CD4-positive, alpha-beta T cell (primary cell): ENCODE measurements at places on chromosomes 4 and X. TPM values are rescaled to one million over a fixed set of nuclear protein-coding genes. Genes with fewer than 3 reads are reported as not detected.

DNA sequence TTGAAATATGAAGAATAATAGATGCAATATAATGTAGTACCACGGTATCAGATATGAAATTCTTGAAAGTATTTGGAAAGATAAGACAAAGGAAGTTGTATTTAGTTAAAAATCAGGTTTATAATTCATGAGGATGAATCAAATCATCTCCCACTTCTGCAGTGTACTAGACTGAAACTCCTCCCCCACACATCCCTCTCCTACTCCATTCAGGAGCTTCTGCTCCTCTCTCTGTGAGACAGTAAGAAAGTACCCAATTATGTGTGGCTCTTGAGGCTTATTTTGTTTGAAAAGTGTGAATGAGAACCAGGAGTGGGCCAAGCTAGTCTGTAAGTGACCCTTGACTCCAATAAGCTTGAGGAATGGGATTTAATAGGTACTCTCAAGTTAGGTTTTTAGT, 9.5 kb downstream of the SLAIN2 start:
- no peak overlapping the region for H3K27ac ChIP-seq
- H3K36me3 ChIP-seq = no peaks in the 10 kb centered on the region
- no peak overlapping the region for H3K4me3 ChIP-seq
- no peaks in the 10 kb centered on the region for H3K27me3 ChIP-seq
- no peak for DNase-seq

DNA sequence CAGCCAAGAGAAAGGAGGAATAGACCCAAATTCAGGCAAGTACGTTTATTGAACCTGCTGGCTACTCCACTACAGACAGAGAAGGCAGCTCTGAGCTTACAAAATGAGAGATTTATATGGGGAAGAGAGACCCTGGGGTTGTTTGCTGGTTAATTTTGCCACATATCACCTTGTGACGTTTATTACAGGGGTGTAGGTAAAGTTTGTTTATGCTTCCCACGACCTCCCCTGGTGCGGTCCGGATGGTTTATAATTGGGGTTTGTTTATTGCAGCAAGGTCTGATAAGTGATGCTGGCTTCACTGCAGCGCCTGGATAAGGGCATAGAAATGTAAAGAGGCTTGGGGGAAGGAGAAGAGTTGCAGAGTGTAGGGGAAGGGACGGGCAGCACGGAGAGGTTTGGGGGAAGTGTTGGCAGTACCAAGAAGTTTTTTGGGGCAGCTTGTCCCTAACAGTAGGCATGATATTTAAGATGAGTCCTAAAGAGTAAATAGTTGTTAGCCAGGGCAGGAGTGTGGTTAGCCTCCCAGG, 12.6 kb downstream of the BEX1 start:
- DNase-seq = no peak
- H3K27me3 ChIP-seq = peaks cover 5% of the 10 kb centered on the region
- no peak overlapping the region for H3K4me3 ChIP-seq
- H3K4me1 ChIP-seq = no peaks in the 10 kb centered on the region
- H3K36me3 ChIP-seq = no peaks in the 10 kb centered on the region

GRCh38 chr4:45795135-45795534, 328.7 kb downstream of the GABRG1 start:
- DNase-seq = no peak
- H3K27ac ChIP-seq = no peak overlapping the region
- H3K4me1 ChIP-seq = no peaks in the 10 kb centered on the region

Gene FHIP1A
- total RNA-seq = 3.2 TPM

DNA sequence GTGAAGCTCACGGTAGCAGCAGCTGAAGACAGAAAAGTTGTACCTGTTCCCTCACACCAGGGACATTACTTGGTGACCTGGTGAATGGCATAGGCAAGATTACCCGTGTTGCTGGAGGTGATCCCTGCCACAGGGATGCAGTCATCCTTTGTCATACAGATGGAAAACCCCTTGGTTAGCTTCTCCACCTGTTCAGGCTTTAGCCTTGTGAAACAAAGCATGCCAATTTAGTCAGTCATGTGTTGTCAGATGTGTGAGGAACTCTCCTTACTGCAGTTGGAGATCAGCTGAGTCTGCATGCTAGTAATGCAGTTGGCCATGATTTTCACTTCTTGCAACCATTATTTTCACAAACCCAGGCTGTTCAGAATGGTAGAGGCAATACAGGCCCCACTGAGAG, 41.0 kb downstream of the AMELX start:
- no peak for DNase-seq
- no peak overlapping the region for H3K4me3 ChIP-seq
- H3K27ac ChIP-seq = no peak overlapping the region

Gene POU3F4
- total RNA-seq = not detected

- no peaks in the 10 kb centered on the region for H3K36me3 ChIP-seq
- no peak overlapping the region for H3K27ac ChIP-seq
- DNase-seq = no peak
- no peak overlapping the region for H3K4me3 ChIP-seq
- H3K4me1 ChIP-seq = no peaks in the 10 kb centered on the region
These were observed 9.2 kb upstream of the MAML3 start for GRCh38 chr4:140163029-140163810.

Gene SPANXA1
- not detected for total RNA-seq

GRCh38 chrX:26848511-26848910, 614.6 kb downstream of the PPP4R3C start:
- H3K27ac ChIP-seq = no peak overlapping the region
- H3K4me3 ChIP-seq = no peak overlapping the region
- H3K36me3 ChIP-seq = no peaks in the 10 kb centered on the region
- no peak for DNase-seq

- H3K4me3 ChIP-seq = peak overlapping the region; percentile 70
- H3K36me3 ChIP-seq = no peaks in the 10 kb centered on the region
- DNase-seq = no peak
- peaks cover 11% of the 10 kb centered on the region for H3K4me1 ChIP-seq
These were observed 811 bp downstream of the SRD5A3 start for GRCh38 chr4:55346851-55347255.

- DNase-seq = no peak
- no peaks in the 10 kb centered on the region for H3K27me3 ChIP-seq
- H3K27ac ChIP-seq = no peak overlapping the region
- H3K4me1 ChIP-seq = no peaks in the 10 kb centered on the region
- H3K36me3 ChIP-seq = no peaks in the 10 kb centered on the region
These were observed 129.7 kb upstream of the EDNRA start for GRCh38 chr4:147351083-147351787.

GRCh38 chr4:70306076-70306475, 28.7 kb upstream of the CABS1 start:
- no peaks in the 10 kb centered on the region for H3K27me3 ChIP-seq
- H3K36me3 ChIP-seq = no peaks in the 10 kb centered on the region
- no peaks in the 10 kb centered on the region for H3K4me1 ChIP-seq
- H3K27ac ChIP-seq = no peak overlapping the region
- H3K4me3 ChIP-seq = no peak overlapping the region

Gene C4orf54
- total RNA-seq = not detected

Gene DEFB131A
- total RNA-seq = not detected

Gene SYN1
- total RNA-seq = 0.87 TPM

Gene SLC10A6
- not detected for total RNA-seq

DNA sequence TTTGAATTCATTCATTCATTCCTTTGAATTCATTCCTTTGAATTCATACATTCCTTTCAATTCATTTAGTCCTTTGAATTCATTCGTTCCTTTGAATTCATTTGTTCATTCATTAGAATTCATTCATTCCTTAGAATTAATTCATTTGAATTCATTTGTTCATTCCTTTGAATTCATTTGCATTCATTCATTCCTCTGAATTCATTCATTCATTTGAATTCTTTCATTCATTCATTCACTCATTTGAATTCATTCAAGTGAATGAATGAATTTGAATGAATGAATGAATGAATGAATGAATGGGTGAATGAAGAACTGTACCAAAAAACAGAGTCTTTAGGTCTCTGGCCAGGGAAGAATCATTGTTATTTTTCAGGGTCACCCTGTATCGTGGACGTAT, 216.6 kb downstream of the DHRSX start:
- H3K27ac ChIP-seq = no peak overlapping the region
- H3K27me3 ChIP-seq = no peaks in the 10 kb centered on the region
- H3K36me3 ChIP-seq = peaks cover 4% of the 10 kb centered on the region
- H3K4me3 ChIP-seq = no peak overlapping the region
- DNase-seq = no peak

DNA sequence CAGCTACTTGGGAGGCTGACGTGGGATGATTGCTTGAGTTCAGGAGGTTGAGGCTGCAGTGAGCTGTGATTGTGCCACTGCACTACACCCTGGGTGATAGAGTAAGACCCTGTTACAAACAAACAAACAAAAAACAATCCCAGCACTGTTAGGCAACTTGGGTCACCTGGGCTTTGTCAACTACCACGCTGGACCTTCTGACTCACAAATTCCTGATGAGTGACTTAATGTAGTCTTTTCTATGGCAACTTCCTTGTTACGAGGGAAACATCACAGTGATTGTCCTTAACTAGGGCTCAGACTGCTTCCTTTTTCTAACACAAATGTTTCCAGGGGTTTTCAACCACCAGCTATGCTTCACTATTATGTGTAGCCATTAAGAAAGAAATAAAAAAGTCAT, 128.8 kb upstream of the GPC4 start:
- H3K27me3 ChIP-seq = no peaks in the 10 kb centered on the region
- H3K4me1 ChIP-seq = no peaks in the 10 kb centered on the region
- no peak overlapping the region for H3K4me3 ChIP-seq

Gene PLAC8
- 249 TPM for total RNA-seq
